ENCODE measurements at places on chromosomes 7 and 10.

GRCh38 chr10:130545122-130545521 lies 408.9 kb downstream of the GLRX3 start:
- DNase-seq, result no peak

GRCh38 chr7:106019470-106019820 lies 56.4 kb downstream of the CDHR3 start:
- DNase-seq, result no peak

GRCh38 chr7:86939197-86939814 lies 120.1 kb downstream of the ELAPOR2 start:
- no peak for DNase-seq

DNA sequence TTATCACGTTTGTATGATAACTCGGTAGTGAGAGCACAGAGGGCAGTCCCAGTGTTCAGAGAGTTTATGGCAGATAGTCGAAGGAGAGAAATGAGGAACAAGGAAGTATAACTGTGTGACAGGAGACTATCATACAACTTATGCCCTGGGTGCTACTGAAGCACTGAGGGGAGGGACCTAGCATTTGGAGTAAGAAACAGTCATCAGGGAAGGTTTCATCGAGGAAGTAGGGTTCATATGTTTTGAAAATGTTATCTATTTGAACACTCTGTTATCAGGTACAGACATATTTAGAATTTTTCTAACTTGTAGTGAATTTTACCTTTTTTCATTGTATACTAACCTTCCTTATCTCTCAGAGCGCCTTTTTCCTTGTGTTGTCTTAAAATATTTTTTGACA lies 1214.4 kb upstream of the C7orf33 start:
- no peak for DNase-seq

DNA sequence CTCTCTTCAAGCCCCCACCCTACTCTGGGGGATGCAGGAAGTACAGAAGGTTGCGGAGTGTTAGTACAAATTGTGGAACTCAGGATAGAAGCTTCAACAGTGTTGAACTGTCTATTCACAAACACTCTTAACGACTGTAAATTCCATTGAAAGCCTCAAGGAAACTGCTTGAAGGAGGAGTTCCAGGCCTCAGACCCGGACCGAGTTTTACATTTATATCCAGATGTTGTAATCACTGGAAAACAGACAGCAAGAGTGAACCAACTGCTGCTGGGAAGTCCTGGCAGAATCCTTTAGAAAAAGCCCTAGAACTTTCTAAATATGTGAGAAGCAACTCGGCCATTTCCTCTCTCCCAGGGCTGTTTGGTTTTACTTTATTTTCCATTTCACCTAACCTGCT lies 84.1 kb upstream of the LRRC18 start:
- DNase-seq, result no peak

GRCh38 chr10:78504181-78504580 lies 470.5 kb downstream of the RPS24 start:
- no peak for DNase-seq

DNA sequence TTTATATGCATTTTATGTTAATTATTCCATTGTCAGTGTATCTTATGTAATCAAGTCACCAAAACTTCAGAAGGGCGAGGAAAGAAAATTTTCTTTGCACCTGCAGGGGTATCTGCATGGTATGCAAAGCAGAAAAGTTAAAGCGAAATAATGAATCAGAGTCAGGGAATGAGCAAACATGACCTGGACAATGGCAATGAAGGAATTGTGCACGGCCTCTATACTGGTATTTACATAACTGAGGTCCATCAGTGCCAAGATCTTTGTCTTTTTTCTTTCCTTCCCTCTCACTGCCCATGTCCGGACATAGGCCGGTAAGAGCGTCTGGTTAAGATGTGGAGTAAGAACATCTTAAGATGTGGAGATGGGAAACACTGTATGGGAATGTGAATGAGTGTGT lies 14.4 kb upstream of the AKR1C3 start:
- no peak for DNase-seq

All from GOT3 (cell line).